ENCODE measurements at places on chromosomes 6 and 20. TPM values are rescaled to one million over a fixed set of nuclear protein-coding genes. Genes with fewer than 3 reads are reported as not detected.
A peak's percentile ranks its signal among the peaks of the same experiment; 100 is the strongest.

TNFRSF21 gene
- 1.0 TPM for polyA plus RNA-seq

GRIK2 gene
- not detected for polyA plus RNA-seq

DNA sequence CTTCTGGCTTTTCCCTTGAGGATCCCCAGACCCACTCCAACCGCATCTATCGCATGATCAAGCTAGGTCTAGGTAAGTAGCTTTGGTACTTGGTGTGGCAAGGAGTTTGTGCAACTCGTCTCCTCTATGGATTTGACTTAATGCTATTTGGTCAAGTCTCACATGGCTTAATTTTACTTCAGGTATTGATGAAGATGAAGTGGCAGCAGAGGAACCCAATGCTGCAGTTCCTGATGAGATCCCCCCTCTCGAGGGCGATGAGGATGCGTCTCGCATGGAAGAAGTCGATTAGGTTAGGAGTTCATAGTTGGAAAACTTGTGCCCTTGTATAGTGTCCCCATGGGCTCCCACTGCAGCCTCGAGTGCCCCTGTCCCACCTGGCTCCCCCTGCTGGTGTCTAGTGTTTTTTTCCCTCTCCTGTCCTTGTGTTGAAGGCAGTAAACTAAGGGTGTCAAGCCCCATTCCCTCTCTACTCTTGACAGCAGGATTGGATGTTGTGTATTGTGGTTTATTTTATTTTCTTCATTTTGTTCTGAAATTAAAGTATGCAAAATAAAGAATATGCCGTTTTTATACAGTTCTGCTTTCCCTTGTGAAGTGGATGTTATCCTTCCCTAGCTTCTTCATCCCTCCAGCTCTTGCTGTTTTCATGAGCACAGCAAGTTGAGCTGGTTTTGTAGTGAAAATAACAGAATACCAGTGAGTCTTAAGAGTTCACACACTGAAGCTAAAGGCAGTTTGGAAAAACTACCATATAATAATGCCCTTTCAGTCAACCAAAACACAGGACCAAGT lies 3.8 kb downstream of the SLC35B2 start:
- H3K36me3 ChIP-seq, result peaks cover 24% of the 10 kb centered on the region
- DNase-seq, result peak; percentile 45
- peaks cover 37% of the 10 kb centered on the region for H3K27me3 ChIP-seq

- no peak overlapping the region for H3K27ac ChIP-seq
- no peak for DNase-seq
- H3K36me3 ChIP-seq, result no peaks in the 10 kb centered on the region
- no peak overlapping the region for H3K4me3 ChIP-seq
- H3K27me3 ChIP-seq, result peaks cover 11% of the 10 kb centered on the region
Observed at GRCh38 chr6:47633141-47633540, 65.2 kb upstream of the ADGRF4 start.

- no peak for DNase-seq
- H3K4me1 ChIP-seq, result no peaks in the 10 kb centered on the region
- no peak overlapping the region for H3K4me3 ChIP-seq
- H3K36me3 ChIP-seq, result peaks cover 2% of the 10 kb centered on the region
Observed at GRCh38 chr20:24199501-24199900, 210.9 kb upstream of the GGTLC1 start.

DNA sequence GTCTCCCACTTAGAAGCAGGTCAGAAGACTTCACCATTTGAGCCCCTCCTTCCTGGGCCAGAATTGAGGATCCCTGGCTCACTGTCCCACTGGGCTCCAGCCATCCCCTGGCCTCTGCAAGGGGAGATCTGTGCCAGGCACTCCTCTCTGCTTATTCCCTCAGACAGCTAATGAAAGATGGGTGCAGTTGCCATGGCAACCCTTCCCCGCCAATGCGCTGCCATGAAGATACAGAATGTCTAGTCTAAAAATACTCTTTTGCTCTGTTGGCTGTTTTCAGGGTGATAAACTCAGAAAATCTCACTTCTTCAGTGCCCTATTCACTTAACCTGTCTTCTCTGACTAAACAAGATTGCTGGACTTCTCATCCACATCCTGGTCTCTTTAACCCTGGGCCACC lies 13.6 kb upstream of the TTLL2 start:
- H3K4me3 ChIP-seq, result no peak overlapping the region
- no peaks in the 10 kb centered on the region for H3K4me1 ChIP-seq
- peaks cover 7% of the 10 kb centered on the region for H3K27me3 ChIP-seq
- no peaks in the 10 kb centered on the region for H3K36me3 ChIP-seq

Data from immature natural killer cell (primary cell).